Cortex of kidney (tissue), 1 donor: ENCODE measurements at places on chromosomes 1 and 21.

DNA sequence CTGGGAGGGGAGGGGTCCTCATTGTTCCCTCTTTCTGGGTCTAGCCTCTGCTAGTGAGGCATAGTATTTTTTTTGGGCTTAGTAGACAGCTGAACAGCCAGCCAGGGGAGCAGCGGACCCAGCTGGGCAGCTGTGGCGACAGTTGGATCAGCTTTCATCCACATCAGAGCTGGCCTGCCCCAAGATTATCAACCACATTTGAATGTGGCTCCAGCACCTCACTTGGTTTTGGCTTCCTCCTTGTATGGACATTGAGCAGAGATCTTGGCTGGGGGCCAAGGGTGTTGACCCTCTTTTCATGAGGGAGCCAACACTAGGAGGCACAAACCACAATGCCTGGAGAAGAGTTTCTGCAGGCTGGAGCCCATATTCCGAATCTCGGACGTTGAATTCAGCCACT is 25.0 kb downstream of the WNT4 start:
- DNase-seq = no peak

- DNase-seq = no peak
These were observed 219.5 kb downstream of the TPR start for GRCh38 chr1:186155594-186155993.

- no peak for DNase-seq
These were observed 4.7 kb upstream of the RSPH1 start for GRCh38 chr21:42500736-42501135.

- no peak for DNase-seq
These were observed 51.2 kb downstream of the SIPA1L2 start for GRCh38 chr1:232578651-232579195.

DNA sequence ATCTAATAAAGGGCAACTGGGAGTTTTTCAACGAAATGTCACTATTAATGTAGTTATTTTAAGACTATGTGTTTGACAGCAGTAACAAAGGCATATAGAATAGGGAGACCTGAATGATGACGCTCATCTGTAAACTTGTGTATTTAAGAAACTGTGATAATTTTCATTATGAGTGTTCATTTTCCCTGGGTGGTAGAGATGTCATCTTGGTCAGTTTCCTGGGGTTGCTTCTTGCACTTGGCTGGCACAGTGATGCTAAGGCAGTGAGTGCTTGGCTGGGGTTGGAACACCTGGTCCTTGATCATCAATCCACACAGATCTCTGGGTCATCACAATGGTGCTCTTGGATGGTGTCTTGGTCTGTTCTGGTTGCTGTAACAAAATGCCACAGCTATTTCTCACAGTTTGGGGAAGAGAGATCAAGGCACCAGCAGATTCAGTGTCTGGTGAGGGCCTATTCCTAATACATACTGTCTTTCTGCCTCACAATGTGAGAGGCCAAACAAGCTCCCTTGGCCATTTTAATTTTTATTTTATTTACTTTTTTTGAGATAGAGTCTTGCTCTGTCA is 7.9 kb upstream of the SMYD2 start:
- no peak for DNase-seq

DNA sequence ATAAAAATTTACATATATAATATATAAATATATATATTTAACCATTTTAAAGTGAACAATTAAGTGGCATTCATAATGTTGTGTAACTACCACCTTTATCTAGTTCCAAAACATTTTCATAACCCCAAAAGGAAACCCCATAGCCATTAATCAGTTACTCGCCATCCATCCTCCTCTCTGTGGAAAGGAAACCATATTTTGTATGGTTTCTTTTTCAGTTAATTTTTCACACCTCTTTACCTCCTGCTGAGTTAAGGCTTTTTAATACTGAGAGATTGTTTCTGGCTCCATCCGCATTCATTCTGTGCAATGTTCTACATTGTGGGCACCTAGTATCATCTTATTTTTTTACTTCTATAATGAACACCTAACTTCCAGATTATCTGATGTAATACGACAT is 512.1 kb downstream of the LMO4 start:
- no peak for DNase-seq

DNA sequence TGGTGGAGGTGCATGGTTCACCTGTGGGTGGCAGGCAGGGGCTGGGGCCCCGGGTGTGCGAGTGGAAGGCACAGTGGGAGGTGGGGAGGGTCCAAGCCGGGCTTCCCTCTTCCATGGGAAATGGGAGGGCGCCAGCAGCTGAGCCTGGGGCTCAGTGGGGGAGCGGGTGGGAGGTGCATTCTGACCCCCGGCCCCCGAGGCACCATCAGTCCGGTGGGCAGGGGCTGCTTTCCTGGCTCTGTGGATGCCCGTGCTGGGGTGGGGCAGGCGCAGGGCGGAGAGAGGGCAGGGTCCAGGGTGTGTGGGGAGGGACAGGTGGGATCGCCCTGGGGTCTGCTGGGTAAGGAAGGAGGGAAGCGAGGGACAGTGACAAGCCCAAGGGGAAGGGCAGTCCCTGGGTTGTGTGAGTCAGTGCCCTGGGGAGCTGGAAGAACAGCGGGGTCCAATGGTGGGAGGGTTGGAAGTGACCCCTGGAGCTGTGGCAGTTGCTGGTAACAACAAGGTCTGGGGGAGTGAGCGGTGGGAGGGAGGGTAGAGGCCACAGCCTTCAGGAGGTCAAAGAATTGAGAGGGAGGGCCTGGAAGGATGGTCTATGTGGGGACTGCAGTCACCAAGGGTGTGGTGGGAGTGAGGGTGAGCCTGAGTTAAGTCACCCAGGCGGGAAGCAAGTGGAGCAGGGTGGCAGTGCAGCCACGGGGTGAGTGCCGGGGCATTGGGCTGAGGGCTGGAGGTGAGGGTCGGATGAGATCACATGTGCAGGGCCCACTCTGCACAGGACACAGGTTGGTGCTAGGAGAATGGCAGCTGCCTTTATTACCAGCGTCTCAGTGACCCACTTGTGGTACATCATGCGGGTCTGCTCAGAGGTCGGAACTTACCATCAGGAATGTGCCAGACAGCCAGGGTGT is 29.6 kb downstream of the LHX4 start:
- DNase-seq = no peak

GRCh38 chr1:91851130-91852010 is 34.6 kb downstream of the TGFBR3 start:
- no peak for DNase-seq

DNA sequence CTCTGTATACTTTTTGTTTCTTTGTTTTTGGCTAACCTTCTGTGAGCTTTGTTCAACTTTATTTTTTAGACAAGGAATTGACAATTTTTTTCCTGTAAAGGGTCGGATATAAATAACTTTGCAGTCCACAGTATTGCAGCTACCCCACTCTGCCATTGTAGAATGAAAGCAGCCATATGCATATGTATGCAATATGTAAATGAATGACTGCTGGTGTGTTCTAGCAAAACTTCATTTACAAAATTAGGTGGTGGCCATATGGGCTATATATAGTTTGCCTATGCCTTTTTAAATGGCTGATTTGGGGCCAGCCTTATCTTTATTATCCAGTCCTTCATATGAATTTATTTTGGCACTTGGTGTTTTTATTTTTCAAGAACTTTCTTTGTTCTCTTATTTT is 18.0 kb upstream of the SNRPE start:
- no peak for DNase-seq

GRCh38 chr1:53129891-53130597 is 12.4 kb downstream of the SLC1A7 start:
- no peak for DNase-seq

GRCh38 chr1:175744833-175745232 is 1.4 kb upstream of the TNR start:
- DNase-seq = no peak

- no peak for DNase-seq
These were observed 50.7 kb upstream of the KCNE2 start for GRCh38 chr21:34313116-34313515.

DNA sequence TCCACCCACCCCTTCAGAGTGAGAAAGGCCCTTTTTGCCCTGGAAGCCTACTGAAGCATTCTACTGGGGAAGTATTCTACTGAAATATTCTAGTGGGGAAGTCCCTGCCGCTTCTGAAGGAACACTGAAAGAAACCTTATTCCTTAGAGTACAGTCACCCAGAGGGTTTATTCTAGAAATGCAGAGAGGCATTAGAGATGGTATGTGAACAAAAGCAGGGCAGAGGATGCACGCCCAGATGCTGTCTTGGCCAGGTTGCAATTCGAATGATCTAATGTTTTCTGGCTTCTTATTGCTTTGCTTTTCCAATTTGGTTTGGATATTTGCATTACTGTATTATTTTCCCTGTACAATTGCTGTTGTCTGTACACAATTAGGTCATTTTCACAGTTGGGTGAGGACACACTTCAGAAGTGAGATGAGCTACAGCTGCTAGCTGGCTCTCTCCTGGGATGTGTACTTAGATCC is 37.1 kb downstream of the CCN1 start:
- no peak for DNase-seq

DNA sequence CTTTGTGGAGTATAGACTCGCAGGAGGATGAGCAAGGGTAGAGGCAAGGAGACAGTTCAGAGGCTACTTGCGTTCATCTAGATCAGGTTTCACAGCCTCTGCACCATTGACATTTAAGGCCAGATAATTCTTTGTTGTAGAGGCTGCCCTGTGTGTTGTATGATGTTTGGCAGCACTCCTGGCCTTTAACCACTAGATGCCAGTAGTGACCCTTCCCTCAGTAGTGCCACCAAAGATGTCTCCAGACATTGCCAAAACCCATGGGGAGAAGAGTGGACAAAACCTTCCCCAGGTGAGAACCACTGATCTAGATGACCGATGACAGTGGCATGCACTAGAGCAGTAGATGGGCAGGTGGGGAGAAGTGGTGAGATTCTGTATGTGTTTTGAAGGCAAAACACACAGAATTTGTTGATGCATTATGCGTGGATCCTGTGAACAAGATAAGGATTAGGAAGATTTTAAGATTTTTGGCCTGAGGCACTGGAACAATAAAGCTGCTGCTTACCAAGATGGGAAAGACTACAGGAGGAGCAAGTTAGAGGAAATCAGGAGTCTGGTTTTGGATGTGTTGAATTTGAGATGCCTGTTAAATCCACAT is 9.9 kb upstream of the COG2 start:
- no peak for DNase-seq

- no peak for DNase-seq
These were observed 465.7 kb downstream of the USP25 start for GRCh38 chr21:16195538-16195910.

GRCh38 chr1:80540149-80540548 is 1260.6 kb upstream of the ADGRL2 start:
- DNase-seq = no peak

GRCh38 chr1:199308349-199308846 is 669.6 kb downstream of the PTPRC start:
- no peak for DNase-seq

GRCh38 chr1:40178200-40178599 is 17.0 kb downstream of the RLF start:
- no peak for DNase-seq

GRCh38 chr1:154006136-154006535 is 15.6 kb downstream of the RPS27 start:
- DNase-seq = no peak

- DNase-seq = no peak
These were observed 92.5 kb downstream of the CDC42BPA start for GRCh38 chr1:227225715-227226346.

- no peak for DNase-seq
These were observed 23.8 kb upstream of the LYPD8 start for GRCh38 chr1:248779350-248779749.

DNA sequence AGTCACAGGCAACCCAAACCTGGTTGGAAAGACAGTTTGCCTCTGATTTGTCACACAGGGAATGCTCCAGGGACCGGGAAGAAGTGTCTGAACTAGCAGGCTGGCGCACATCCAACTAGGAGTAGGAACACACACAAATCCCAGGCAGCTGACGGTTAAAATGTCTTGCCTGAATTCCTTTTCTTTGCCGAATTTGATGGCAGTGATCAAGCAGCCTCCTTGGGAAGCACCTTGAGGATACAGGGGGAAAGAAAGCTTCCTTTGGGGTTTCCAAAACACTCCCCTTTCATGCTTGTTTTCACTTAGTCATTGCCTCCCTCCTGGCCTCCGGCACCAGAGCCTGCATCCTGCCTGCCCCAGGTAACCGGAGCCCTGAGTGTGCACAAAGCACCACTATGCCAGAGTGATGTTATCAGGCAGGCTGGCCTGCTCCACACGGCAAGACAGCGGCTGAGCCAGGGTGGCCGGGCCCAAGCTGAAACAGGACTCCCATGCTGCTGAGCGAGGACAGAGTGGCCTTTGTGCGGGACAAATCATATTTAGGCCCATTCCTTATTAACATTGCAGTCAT is 193.8 kb downstream of the LMX1A start:
- DNase-seq = no peak

DNA sequence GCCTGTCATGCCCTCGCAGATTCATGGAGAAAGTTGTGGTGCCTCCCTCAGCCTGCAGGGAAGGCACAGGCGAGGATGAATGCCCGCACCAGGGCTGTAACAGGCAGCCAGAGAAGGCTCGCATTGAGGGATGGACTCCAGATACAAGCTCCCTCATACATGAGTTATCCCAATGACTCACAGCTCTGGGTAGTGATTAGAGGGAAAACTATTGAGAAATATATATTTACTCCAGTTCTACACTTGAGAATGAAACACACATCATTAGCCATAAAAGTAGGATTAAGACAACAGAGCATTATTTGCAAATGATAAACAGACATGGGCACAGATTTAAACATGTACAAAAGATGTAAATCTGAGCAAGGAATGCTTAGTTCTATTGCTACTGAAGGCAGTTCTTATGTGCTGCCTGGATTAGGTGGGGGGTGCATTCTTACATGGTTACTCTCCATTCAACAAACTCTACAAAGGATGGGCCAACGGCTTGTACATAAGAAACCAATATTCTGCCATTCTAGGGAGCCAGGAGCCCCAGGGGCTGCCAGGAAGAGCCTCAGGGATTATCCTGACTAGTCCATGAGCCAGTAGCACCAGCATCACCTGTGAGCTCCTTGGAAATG is 97.9 kb downstream of the CSMD2 start:
- DNase-seq = no peak
